ENCODE measurements at places on chromosomes 5 and 9. TPM values are rescaled to one million over a fixed set of nuclear protein-coding genes. Genes with fewer than 3 reads are reported as not detected.

ZNF782 gene
- total RNA-seq = 16.3 TPM

DNA sequence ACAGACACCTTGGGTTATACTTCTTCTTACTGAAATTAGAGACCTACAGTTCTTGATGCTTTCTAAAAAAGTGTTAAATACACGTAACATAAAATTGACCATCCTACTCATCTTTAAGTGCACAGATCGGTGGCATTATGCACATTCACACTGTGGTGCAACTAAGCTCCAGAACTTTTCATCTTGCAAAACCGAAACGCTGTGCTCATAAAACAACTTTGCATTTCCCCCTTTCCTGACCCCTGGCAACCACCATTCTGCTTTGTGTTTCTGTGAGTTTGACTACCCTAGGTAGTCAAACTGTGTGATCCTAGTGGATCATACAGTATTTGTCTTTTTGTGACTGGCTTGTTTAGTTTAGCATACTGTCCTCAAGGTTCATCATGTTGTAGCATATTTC is 3.9 kb downstream of the MVB12B start:
- no peaks in the 10 kb centered on the region for H3K36me3 ChIP-seq
- peaks cover 10% of the 10 kb centered on the region for H3K4me1 ChIP-seq
- H3K27me3 ChIP-seq = peaks cover 5% of the 10 kb centered on the region
- H3K4me3 ChIP-seq = no peak overlapping the region

CATSPER3 gene
- total RNA-seq = 2.7 TPM

DNA sequence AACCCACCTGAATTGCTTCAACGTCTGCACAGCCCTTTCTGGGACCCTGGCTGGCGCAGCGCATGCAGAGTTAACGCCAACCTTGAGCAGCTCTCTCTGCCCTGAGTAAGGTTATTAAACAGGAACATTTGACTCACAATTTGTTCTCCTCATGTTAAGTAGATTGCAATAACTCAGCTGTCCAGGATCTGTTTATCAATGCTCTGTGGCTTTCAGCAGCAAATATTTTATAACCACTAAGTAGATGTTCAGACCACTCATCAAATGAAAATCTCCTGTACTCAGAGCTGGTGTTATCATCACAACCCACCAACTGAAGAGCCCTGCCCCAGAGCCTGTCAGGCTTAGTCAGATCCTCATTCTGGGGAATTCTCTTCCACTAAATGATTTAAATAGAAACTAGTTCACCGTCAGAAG is 403.0 kb downstream of the ZNF608 start:
- DNase-seq = no peak
- no peaks in the 10 kb centered on the region for H3K4me1 ChIP-seq
- H3K27ac ChIP-seq = no peak overlapping the region
- no peaks in the 10 kb centered on the region for H3K36me3 ChIP-seq
- H3K4me3 ChIP-seq = no peak overlapping the region

DNA sequence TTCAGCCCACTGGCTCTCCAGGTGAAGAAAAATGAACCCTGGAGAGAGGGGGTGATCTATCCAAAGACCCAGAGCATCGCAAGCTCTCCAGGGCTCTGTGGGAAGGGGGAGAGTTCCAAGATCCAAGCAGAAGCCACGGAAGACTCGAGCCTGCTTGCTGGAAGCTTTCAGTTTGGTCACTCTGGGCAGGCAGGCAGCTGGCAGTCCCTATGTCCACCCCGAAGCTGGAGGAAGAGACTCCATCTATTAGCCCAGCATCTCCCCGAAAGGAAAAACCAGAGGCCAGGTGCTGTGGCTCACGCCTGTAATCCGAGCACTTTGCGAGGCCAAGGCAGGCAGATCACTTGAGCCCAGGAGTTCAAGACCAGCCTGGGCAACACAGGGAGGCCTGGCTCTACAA is 10.7 kb upstream of the SPARC start:
- no peaks in the 10 kb centered on the region for H3K4me1 ChIP-seq
- no peak overlapping the region for H3K4me3 ChIP-seq
- H3K36me3 ChIP-seq = no peaks in the 10 kb centered on the region
- DNase-seq = no peak
- H3K27ac ChIP-seq = no peak overlapping the region

- no peaks in the 10 kb centered on the region for H3K36me3 ChIP-seq
- no peaks in the 10 kb centered on the region for H3K27me3 ChIP-seq
- no peaks in the 10 kb centered on the region for H3K4me1 ChIP-seq
Measured at GRCh38 chr5:136615251-136616119, 250.1 kb upstream of the TRPC7 start.

- H3K4me3 ChIP-seq = no peak overlapping the region
- no peaks in the 10 kb centered on the region for H3K36me3 ChIP-seq
- no peaks in the 10 kb centered on the region for H3K4me1 ChIP-seq
- H3K27me3 ChIP-seq = no peaks in the 10 kb centered on the region
- no peak for DNase-seq
- no peak overlapping the region for H3K27ac ChIP-seq
Measured at GRCh38 chr5:67059744-67060490, 136.7 kb downstream of the CD180 start.

GRCh38 chr9:129038109-129038852 is 1.9 kb downstream of the MIGA2 start:
- H3K4me3 ChIP-seq = no peak overlapping the region
- H3K36me3 ChIP-seq = peaks cover 15% of the 10 kb centered on the region
- DNase-seq = peak; percentile 20
- no peak overlapping the region for H3K27ac ChIP-seq

FLT4 gene
- total RNA-seq = not detected

GRCh38 chr5:154967421-154968024 is 26.6 kb downstream of the MRPL22 start:
- no peak overlapping the region for H3K27ac ChIP-seq
- no peak overlapping the region for H3K4me3 ChIP-seq
- no peaks in the 10 kb centered on the region for H3K27me3 ChIP-seq
- H3K36me3 ChIP-seq = peaks cover 32% of the 10 kb centered on the region

DNA sequence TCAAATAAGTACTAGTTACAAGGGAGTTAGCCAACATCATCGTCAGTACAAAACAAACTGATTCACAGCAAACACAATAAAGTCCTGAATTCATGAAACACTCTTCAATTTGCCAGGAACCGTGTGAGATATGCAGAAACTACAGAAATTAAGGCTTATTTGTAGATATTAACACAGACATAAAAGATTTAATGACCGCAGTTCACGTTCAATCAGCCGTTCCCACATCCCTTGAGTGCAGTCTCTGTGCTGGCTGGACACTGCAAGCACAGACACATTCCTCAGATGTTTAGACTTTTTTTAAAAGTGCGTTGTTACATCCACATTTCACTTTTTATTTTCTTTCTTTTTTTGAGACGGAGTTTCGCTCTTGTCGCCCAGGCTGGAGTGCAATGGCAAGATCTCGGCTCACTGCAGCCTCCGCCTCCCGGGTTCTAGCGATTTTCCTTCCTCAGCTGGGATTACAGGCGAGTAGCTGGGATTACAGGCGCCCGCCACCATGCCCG is 566 bp upstream of the CEP78 start:
- H3K27ac ChIP-seq = peak overlapping the region; percentile 84
- H3K36me3 ChIP-seq = no peaks in the 10 kb centered on the region
- H3K4me3 ChIP-seq = peak overlapping the region; percentile 90
- H3K4me1 ChIP-seq = peaks cover 13% of the 10 kb centered on the region
- no peaks in the 10 kb centered on the region for H3K27me3 ChIP-seq

FCN1 gene
- total RNA-seq = 2.2 TPM
